ENCODE measurements at places on chromosomes 16 and 17.

DNA sequence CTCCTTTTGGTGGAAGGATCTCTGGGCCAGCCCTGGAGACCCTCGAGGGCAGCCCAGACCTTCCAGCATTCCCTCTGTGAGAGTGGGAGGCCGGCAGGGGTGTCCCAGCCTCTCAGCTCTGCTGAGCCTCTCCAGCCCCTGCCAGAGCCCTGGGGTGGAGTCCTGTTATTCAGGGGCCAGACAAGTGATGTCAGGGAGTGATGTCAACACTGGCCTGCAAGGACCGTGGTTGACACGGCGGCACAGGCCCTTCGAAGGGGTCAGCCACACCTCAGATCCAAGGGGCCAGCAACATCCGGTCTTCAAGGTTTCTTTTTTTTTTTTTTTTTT lies 231.2 kb downstream of the KATNIP start:
- DNase-seq = no peak

GRCh38 chr17:42781639-42782165 lies 1.3 kb downstream of the WNK4 start:
- no peak for DNase-seq

DNA sequence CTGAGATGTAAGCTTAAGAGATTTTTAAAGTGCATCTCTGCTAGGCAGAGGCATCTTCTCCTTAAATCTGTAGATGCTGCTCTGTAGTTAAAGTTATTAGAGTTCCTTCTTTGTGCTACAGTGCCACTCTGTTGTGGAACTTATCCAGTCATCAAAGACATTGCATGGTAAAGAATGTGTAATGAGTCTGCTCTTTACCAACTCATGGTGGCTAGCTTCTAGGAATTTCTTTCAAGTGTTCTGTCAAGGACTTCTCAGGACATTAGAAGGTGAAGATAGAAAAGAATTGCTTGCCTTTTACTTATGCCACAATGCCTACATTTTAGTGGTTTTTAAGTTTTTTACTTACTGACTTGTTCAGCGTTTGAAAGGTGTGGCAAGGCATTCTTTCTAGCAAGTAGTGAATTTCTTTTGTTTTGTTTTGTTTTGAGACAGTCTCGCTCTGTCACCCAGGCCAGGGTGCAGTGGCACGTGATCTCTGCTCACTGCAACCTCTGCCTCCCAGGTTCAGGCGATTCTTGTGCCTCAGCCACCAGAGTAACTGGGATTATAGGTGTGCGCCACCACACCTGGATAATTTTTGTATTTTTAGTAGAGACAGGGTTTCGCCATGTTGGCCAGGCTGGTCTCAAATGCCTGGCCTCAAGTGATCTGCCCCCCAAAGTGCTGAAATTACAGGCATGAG lies 20.3 kb upstream of the ARL2BP start:
- no peak for DNase-seq

DNA sequence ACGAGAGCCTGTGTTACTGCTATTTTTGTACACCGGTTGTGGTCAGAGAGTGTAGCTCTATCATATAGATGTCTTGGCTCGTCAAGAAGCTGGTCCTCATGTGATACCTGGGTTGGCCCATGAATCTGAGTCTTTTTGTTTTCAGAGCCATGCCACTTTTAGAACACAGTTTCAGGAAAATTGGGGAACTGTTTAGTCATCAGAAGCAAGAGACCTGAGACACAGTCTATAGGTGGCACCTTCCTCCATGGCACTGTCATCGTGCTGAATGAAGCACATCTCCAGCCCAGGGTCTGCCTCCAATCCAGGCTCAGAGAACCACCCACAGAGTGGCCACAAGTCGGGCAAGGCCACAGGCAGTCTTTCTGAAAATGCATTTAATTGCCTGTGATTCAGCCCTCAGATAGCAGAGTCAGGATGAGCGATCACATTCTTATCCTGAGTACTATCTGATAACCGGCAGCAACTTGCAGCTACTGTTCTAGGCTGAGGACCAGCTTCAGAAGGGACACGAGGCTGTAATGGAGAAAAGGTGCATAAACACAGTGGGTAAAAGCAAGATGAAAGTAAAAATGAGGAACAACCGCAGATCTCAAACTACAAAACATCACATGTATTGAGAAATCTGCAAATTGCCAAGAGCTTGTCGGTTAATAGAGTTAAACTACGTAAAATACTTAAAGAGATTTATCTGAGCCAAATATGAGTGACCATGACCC lies 14.2 kb upstream of the HAPSTR1 start:
- peak; percentile 98 for DNase-seq

DNA sequence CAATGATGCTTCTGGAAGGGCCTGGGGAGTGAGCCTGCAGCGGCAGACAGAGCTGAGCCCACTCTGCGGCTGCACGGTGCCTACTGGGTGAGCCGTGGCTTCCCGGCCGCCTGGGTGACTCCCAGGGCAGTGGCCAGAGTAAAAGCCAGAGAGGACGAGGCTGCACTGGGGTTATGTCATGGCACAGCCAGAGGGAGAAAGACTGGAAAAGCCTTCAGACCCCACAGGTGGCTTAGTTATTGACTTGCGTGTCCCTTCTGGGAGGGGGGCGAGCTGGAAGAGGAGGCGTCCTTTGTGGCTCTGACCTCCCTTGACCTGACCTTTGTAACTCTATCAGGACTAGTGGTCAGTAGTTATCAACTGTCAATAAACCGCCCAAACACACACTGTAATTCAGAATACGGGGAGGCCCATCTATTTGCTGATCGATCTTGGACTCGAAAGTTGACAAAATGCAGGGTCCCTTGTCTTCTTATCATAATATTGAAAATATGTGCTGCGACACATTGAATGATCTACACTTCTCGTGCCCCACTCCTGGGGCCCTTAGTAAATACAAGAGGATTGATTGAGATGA lies 385.9 kb upstream of the ZFHX3 start:
- DNase-seq = no peak

DNA sequence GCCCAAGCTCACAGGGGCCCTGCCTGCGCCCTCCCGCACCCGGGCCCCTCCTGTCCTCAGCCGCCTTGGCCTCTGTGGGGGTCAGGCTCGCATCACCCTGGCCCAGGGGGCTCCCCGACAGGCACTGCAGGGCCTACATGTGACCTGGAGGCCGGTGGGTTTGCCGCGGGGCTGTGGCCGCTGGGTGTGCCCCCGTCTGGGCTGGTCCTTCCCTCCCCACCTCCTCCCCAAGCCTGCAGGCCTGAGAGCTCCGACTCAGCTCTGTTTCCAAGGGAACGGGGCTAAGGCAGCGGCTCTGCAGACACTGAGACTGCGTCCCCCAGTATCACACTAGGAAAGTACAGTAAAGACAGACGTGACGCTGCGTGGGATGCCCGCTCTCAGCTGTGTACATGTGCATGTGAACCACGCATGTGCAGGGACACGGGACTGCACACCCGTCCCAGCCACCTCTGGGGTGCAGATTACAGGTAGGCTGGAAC lies 16.5 kb upstream of the WDR45B start:
- no peak for DNase-seq

GRCh38 chr16:50228364-50228868 lies 37.9 kb upstream of the ADCY7 start:
- no peak for DNase-seq

DNA sequence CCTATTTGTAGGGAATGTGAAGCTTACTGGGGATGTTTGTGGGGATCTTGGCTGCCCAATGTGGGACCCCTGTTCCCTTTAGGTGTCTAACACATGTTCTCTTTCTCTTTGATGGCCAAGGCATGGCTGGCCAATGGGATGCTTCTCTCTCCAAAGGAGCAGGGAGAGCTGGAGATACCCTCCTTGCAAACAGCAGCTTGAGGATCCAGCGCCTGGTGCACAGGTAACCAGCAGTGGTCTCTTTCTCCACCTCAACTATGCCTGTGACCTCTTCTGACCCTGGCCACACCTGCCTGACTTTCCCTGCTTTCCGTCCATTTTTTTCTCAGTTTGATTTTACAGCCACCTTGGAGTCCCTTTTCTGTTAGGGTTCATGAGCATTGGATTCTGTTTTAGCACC lies 16.8 kb upstream of the NKD1 start:
- DNase-seq = no peak

GRCh38 chr16:4455081-4455480 lies 19.3 kb downstream of the NMRAL1 start:
- DNase-seq = no peak
